ENCODE measurements at places on chromosomes 3 and 15.

- DNase-seq = no peak
Observed at GRCh38 chr15:40929660-40930429, 705 bp downstream of the DLL4 start.

GRCh38 chr3:148962513-148962912 lies 28.8 kb upstream of the GYG1 start:
- DNase-seq = no peak

GRCh38 chr3:100395679-100396431 lies 5.0 kb downstream of the TOMM70 start:
- no peak for DNase-seq

GRCh38 chr15:44028349-44028748 lies 166.7 kb downstream of the FRMD5 start:
- DNase-seq = no peak

DNA sequence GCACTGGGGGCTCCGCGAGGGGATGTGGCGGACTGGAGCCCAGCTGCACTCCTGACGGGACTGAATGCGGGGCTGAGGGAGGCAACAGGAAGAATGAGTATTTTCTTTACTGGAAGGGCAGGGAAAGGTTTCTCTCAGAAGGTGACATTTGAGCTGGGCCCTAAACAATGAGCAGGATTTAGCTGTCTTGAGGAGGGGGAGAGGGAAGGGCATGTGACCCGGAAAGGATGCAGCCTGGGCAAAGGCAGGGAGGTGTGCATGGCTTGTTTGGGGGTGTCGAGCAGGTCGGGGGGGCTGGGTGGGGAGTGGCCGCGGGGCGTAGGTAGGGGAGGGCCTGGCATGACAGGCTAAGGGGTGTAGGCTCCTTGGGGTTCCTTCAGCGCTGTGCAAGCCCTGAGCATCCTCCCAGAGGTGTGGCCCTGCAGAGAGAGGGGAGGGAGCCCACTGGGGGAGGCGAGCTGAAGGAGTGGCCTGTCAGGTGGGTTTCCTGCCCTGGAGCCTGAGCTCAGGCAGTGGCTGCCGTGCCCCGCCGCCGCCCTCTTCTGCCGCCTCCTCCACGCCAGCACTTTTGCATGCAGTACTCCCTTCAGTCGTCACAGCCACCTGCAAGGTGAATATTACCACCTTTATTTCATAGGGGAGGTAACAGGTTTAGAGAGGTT lies 17.2 kb upstream of the ANKDD1A start:
- peak; percentile 46 for DNase-seq

DNA sequence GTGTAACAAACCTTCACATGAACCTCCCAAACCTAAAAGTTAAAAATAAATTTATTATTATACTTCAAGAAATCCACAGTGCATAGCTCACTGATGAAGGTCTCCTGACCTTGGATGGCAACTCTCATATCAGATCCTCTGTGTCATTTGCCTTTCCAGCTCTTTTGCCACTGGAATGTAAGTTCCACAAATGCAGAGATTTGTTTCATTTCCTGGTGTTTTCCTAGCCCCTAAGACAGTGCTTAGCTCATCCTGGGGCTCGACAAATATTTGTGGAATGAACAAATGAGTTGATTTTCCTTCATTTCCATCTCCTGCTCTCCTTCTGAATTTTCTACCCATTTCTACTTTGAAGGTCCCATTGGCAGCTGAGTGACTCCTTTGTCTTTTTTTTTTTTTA lies 56.0 kb downstream of the FRMD4B start:
- no peak for DNase-seq

GRCh38 chr3:37189109-37189508 lies 14.7 kb upstream of the LRRFIP2 start:
- no peak for DNase-seq

- peak; percentile 73 for DNase-seq
Observed at GRCh38 chr15:78077053-78077870, at the start of gene TBC1D2B. TBC1D2B (minus strand) TSS chr15:78077711; CDS start chr15:78077652, 59 bp downstream.

- no peak for DNase-seq
Observed at GRCh38 chr3:35737527-35737926, 98.2 kb downstream of the ARPP21 start.

- no peak for DNase-seq
Observed at GRCh38 chr3:55272031-55272645, 215.0 kb downstream of the WNT5A start.

- DNase-seq = no peak
Observed at GRCh38 chr3:53624061-53624857, 129.8 kb downstream of the CACNA1D start.

All from GM19239 (cell line).